ENCODE measurements at places on chromosomes 2 and 18.

- no peak for DNase-seq
These were observed 38.2 kb downstream of the LPIN2 start for GRCh38 chr18:2974731-2975130.

DNA sequence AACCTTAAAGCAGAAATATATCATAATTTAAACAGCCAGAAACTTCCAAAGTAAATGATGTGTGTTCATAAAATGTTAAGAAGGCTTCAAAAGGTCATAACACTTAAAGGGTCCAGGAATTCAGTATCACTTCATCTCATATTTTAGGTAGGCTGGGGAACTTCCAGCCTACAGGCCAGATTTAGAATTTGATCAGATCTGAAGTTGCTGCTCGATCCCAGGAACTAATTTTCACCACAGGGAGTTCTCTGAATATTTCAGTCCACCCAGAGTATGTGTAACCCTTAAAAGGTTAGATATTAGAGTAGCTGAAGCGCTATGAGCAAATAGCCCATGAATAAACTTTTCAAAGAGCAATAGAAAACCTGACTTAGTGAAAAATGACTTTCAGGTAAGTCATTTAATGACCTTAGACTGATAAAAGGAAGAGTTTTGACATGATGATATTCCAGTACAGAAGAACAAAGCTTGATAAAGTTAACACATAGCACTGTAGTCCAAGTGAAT is 1.7 kb downstream of the WIPF1 start:
- no peak for DNase-seq

- DNase-seq, result no peak
These were observed 335.6 kb downstream of the EIPR1 start for GRCh38 chr2:3041841-3042600.

DNA sequence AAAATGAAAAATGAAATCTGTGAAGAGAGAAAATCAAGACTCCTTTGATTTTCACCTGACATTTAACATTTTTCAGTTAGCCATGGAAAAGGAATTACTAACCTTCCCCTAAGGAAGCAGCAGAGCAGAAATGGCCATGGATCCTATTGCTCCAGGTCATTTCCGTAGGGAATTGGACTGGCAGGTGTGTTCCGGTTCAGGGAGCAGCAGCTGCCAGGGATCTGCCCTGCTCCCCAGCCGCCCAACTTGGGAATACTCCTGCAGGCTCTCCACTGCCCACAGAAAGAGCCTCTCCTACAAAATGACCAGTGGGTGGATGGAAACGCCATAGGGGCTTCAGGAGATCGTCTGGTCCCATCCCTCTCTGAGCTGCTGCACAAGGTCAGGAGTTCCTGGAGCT is 86.0 kb upstream of the MAPK4 start:
- no peak for DNase-seq

- DNase-seq, result no peak
These were observed 15.2 kb downstream of the BCL2L11 start for GRCh38 chr2:111135910-111136297.

DNA sequence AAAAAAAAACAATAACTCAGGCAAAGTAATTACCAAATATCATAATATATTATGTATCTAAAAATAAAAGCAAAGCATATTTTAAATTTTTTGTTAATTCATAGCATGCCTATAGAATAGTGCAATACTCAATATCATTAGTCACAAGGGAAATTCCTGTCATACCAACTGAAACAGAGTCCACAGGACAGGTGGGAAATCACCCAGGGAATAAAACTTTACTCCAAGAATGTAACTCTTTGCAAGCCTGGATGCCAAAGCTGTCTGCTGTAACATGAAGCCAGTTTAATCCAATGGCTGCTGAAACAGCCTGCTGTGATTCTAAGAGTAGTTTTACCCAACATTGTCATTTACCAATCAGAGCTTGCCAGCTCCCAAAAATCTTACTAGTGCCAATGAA is 40.0 kb upstream of the SULT1C3 start:
- DNase-seq, result no peak

DNA sequence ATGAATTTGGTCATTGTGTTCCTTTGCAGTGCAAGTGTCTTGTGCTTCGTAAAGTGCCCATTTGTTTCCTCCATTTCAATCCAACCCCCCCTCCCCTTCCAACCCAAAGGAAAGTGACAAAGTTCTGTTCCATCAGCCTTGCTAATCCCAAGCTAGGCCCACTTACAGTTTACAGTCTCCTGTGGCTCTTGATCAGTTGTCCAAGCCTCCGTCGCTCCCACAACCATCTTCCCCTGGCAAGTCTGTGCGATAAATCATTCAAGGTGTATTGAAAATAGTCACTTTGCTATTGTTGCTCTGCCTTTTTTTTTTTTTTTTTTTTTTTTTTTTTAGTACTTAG is 6.5 kb downstream of the POU3F3 start:
- DNase-seq, result peak; percentile 13

DNA sequence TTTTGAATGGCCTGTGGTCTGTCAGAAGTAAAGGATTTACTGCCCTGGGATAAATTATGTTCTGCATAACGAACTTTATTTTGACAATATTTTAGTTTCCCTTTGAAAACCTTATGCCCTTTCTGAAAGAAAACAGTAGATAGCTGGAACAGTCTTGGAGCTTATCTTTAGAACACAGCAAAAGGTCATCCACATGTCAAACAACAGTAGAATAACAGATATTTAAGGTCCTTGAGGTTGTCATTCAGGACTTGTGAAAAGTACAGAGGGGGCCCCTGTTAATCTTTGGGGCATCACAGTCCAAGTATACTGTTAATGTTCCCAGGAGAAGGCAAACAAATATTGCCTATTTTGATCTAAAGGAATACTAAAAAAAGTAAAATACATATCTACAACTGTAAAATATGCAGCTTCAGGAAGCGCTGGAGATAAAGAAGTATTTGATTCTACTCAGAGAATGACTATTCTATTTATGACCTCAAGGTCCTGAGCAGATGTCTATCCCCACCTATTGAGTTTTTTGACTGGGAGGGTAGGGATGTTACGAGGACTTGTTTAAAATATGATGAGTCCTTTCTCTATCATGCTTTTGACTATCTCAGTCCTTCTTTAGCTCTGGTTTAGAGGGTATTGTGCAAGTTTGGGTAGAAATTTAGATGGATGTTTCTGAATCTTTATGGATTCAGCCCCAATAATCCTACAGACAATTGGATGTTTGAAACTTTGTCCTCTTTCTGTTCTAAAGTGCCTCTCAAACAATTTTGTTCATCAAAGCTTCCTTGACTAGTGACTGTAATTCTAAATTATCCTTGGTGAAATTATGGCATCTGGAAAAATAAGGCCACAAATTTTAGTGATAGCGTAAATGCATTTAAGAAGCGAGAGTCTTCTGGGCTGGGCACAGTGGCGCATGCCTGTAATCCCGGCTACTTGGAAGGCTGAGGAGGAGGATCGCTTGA is 25.1 kb upstream of the TMEM214 start:
- no peak for DNase-seq

DNA sequence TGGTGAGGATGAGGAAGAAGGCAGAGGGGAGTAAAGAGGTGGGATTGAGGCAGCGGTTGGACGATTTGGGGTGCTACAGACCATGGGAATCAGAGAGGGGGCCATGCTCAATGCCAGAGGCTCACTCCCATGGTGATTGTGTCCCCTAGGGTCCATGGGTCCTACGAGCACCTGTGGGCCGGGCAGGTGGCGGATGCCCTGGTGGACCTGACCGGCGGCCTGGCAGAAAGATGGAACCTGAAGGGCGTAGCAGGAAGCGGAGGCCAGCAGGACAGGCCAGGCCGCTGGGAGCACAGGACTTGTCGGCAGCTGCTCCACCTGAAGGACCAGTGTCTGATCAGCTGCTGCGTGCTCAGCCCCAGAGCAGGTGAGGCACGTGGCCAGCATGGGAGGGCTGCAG is 5.2 kb downstream of the CAPN10 start:
- no peak for DNase-seq

GRCh38 chr2:239113171-239113570 is 265.3 kb downstream of the TWIST2 start:
- no peak for DNase-seq

GRCh38 chr2:67526283-67526682 is 129.2 kb downstream of the ETAA1 start:
- no peak for DNase-seq

DNA sequence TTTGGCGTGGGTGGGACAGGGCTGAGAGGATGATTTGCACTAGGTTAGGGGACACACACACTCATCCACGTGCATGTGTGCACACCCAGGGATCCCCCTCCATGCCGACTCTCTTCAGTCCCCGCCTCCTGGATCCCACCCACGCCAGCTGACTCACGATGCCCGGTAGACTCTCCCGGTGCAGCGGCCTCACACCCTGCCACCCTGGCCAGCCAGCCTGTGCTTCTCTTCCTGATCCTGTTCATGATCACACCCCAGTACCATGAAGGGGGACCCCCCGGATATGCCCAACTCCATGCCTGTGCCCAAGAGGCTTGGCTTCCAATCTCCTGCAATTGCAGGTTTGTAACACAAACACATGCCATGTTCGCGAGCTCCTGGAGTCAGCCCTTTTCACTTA is 157.8 kb upstream of the HDAC4 start:
- DNase-seq, result no peak

DNA sequence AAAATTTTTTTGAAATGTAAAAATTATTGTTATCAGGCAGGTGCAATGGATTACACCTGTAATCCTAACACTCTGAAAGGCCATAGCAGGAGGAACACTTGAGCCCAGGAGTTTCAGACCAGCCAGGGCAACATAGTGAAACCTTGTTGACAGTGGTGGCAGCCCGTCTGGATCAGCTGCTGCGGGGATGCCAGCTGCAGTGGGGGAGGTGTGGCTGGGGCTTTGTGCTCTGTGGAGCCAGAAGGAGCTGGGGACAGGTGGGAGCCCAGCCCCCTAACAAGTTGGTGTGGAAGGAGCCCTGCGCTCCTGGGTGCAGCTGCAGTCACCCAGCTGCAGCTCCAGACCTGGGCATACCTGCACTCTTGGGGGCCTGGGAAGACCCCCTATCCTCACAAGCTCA is 182.4 kb upstream of the MC4R start:
- no peak for DNase-seq

GRCh38 chr18:10376731-10377130 is 77.7 kb upstream of the APCDD1 start:
- no peak for DNase-seq

- no peak for DNase-seq
These were observed 116.1 kb downstream of the NFATC1 start for GRCh38 chr18:79511671-79512301.

GRCh38 chr18:48756511-48757226 is 194.1 kb downstream of the SMAD7 start:
- DNase-seq, result no peak

Measured in right renal cortex interstitium (tissue), 3 donors.